ENCODE measurements at places on chromosomes 6 and 20.

GRCh38 chr6:106509420-106510089 is 119.7 kb downstream of the RTN4IP1 start:
- no peak for DNase-seq

DNA sequence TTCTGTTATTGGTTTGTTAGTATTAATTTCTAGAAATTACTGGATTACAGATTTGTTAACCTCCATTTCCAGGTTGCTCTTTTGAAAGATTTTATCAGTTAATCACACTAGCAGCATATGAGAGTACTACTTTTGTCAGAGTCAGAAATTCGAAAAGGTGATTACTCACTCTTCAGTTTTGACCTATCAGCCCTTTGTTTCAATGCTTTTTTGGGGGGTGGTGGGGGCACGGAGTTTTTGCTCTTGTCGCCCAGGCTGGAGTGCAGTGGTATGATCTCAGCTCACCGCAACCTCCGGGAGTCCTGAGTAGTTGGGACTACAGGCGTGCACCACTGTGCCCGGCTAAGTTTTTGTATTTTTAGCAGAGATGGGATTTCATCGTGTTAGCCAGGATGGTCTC is 149.2 kb downstream of the JARID2 start:
- no peak for DNase-seq

DNA sequence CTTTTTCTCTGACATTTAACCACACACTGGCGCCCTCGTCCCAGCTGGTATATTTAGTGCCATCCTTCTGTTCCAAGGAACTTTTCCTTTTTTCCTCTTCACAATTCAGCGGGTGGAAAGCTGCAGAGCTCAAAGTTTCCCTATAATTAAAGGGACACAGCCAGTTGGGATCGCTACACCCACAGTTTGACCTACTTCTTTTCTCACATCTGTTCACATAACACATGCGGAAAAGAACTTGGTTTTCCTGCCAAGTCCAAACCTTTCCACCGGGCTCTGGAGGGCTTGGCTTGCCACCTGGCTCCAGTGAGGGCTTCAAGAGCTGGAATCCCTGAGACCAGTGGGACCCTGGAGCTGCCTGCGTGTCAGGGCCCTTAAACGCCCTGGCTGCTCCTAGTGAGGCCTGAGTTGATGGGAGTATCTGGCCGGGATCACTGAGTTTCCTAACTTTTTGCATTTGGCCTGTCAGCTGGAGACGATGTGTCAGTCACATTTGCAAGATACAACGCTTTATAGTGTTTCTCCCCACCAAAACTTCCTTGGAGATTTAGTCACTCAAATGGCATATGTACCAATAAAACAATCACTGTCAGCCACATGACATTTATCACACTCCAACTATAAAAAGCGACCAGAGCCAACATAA is 176.0 kb downstream of the SASH1 start:
- no peak for DNase-seq

GRCh38 chr6:133568970-133569889 is 319.7 kb upstream of the TCF21 start:
- DNase-seq: no peak

GRCh38 chr6:19465760-19466159 is 371.4 kb upstream of the ID4 start:
- no peak for DNase-seq

DNA sequence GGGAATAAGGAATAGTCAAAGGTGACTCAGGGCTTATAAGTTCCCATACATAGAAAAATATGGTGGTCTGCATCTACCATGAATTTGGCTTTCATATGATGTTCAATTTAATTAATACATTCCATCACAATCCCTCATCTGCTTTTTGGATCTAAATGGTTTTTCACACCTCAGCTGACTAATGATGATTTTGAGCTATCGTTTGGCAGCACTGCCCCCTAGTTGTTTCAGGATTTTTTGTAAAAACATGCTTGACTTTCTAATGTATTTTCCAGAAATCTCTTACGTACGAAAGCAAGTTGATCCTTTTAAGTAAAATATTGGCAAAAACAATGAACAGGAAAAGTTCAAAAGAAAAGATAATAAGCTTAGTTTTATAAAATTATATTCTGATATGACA is 408.6 kb upstream of the ADGRB3 start:
- no peak for DNase-seq

DNA sequence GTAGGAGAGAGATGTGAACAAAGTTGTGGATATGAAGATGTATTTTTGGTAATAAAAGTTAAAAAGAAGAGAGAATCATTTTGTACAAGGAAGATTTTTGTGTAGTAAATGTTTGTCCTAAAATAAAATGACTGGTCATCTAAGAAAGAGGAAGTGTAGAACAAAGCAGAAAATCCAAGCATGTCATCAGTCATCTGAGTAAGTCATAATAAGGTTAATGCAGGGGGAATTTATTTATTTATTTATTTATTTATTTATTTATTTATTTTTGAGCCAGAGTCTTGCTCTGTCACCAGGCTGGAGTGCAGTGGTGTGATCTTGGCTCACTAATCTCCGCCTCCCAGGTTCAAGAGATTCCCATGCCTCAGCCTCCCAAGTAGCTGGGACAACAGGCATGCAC is 15.7 kb upstream of the CGA start:
- no peak for DNase-seq

DNA sequence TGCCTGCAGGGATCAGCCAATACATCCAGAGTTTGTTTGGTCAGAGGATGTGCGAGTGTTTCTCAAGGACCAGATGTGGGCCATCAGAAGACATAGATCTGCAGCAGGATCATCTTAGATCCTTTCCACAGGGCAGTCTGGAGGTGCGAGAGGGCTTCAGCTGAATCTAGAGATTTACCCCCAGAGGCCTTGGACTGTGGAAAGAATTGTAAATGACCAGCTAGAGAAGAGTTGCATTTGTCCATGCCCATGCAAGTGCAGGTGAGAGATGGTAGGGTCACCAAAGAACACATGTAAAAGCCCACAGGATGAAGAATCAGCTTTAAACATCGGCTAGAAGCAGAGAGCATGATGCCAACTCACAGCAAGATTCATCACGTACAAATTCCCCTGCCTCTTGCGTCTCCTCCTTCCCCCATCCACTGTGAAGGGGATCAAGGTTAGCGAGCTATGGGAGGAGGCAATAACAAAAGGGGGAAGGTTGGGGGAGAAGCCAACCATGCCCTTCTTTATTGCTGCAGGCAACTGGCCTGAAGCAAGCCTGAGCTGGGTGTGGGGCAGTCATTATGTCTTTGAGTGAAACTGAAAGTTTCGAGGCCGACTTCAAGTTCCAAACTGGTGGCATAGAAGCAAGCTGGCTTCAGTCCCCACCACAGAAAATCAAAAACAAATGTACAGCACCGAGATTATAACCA is 83.5 kb downstream of the SCML4 start:
- DNase-seq: no peak

GRCh38 chr6:165804331-165805066 is 141.5 kb upstream of the PDE10A start:
- DNase-seq: no peak

- no peak for DNase-seq
Observed at GRCh38 chr6:25175681-25176080, 103.5 kb upstream of the CARMIL1 start.

DNA sequence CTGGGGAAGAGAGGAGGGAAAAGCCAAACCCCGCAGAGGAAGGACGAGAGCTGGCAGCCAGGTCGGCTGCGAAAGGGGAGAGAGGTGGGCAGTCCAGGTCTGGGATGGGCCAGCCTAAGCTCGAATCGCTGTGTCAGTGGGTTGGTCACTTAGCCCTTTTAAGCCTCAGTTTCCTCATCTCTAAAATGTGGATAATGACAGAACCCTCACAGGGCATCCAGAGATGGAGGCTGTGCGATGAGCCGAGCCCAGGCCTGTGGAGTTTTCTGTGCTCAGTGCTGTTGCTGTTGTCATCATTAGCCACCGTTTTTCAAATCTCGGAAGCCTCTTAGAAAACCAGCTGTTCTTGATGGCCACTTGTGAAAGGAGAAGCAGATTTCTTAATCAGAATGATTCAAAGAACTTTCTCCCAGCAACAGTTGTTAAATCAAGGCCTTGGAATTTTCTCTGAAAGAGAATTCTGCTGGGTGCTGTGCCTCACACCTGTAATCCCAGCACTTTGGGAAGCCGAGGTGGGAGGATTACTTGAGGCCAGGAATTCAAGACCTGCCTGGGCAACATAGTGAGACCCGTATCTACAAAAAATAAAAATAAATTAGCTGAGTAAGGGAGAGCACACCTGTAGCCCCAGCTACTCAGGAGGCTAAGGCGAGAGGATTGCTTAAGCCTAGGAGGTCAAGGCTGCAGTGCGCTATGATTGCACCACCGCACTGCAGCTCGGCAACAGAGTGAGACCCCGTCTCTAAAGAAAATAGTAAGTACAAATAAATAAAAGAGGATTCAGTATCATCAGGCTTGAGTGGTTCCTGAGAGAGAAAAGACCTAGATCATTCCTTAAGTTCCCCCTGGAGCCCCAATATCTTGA is 46.3 kb upstream of the ENTPD6 start:
- no peak for DNase-seq

GRCh38 chr6:142845143-142845571 is 99.8 kb downstream of the HIVEP2 start:
- no peak for DNase-seq

DNA sequence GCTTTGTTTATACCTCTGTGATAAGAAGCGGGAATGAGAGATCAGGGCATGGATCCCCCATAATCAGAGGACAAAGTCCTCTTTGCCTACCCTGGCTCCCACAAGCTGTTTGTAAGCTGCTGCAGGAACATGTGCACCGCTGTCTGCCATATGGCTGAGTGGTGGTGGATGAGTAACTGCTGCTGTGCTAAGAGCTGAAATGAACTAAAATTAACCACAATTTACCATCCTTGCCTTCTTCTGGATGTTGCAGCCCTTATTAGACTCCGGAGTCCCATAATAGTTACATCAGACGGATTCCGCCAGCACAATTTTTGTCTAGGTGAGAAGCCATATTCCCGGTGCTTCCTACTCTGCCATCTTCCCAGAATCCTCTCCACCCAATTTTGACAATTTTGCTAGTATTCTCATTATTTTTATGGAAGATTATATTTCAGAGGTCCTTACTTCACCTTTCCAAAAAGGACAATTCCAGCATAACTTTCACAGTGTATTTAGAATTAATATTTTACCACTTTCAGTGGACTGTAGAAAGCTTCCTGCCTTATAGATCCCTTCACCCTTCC is 6.0 kb upstream of the CMTR1 start:
- DNase-seq: no peak

DNA sequence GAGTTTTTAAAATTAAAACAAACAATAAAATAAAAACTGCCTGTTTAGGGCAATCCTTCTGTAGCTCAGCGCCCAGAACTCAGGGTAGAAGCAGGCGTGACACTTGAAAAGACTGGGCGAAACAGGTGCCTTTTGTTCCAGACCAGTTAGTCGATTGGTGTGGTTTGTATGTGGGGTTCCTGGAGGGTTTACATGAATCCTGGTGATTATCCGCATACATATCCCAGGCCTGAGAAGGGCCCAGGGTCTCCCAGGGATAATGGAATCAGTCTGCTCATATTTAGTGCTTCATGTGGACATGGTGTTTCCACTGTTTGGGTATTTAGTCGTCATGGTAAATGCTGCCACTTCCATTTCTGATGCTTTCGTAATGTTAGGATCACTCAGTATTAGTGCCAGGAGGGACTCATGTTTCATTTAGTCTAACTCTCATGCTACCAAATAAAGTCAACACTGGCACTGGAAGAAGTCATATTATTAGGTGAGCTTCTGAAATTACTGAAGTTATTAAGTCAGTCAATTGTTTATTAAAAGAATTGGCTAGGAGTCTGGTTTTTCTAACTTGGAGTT is 116.5 kb downstream of the SAMD5 start:
- DNase-seq: no peak

DNA sequence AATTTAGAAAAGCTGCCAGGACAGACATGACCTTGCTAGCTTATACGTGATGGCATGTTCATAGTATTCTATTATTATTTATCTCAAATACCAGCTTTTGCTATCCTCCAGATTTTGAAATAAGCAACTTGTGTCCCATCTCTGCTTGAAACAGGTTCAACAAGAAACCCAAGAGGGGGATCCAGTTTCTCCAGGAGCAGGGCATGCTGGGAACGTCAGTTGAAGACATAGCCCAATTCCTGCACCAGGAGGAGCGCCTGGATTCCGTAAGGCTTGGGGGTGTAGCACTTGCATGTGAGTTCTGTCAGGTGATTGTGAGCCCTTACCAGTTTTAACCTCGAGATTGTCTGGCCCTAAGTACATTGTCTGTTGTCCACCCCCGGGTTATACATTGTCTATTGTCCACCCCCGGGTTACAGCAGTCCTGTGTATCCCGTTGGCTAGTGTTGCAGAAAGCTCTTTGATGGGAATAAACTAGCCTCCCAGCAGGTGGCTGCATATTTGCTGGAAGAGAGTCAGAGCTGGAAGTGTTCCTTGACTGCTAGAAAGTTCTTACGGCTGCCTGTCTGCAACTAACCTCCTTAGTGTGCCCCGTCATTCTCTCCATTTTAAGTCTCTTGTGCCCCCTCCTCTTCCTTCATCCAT is 61.4 kb upstream of the CSE1L start:
- no peak for DNase-seq

DNA sequence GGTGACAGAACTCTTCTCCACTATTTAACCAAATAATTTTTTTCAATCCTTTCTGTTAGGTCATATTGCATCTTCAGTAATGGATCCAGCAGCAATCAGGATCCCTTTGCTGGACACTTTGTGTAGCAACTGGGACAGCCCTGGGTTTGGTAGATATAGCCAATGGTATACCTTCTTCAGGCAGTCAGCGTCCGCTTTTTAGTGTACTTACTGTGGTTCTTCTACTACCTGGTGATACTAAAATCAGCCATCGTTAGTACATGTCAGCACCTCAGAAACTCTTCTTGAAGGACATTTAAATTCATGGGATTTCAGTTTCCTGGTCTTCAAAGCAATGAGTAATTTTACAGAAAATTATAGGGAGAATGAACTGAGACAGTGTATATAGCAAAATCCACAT is 93.5 kb downstream of the ADGRG6 start:
- no peak for DNase-seq

DNA sequence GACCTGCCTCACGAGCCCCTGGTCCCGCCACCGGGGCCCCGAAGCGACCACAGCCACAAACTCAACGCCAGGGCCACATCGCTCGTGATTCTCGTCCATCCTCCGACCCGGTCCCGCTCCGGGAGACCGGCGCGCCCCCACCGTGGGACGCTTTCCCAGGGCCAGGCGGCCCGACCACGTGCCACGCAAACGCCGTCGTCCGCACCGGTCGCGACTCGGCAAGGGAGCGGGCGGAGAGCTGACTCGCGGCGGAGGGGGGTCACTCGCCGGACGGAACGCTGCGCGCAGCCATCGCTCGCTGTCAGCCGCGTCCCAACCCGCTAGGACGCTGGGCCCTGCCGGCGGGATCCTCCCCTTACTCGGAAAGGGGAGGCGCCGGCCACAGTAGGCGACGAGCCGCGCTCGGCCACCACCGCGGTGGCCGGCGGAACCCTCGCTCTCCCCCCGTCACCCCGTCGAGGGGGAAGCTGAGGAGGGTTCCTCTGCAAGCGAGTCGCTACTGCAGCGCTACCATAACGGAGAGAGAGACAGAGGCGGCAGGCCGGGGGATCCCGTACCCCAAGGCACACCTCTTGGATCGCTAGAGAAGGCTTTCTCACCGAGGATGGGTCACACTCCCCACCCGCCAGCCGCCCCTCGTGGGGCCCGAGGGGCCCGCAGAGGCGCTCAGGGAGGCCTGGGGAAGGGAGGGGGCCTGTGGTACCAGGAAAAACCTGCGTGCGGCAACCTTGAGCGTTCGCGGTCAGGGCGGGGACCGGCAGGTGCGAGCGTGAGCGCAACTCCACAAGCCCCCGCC is 511.8 kb upstream of the ZNF337 start:
- DNase-seq: no peak

All from stimulated activated CD8-positive, alpha-beta memory T cell treated with anti-CD3 and anti-CD28 coated beads, Interleukin-4, amount 100 ng/mL, for 1 hour (primary cell).